NCI-H524 treated with DMSO at 0.1 percent for 48 hours (cell line): ENCODE measurements at places on chromosomes 4 and X.

DNA sequence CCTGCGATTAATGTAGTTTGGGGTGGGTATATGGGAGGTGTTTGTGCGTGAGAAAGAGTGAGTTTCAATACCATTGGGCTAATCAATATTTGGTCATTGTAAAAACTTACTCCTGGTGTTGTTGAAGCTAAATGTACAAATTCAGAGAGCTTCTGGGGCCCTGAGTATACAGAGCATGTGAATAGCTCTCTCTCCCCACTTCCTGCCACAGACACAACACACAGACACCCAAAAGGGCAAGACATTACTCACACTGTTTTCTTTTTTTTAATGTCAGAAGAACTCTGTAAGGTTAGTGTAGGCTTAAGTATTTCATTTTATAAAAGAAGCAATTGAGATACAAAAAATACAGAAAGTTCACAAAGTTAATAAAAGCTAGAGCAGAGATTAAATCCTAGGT is 151.3 kb upstream of the KCNIP4 start:
- DNase-seq, result no peak

DNA sequence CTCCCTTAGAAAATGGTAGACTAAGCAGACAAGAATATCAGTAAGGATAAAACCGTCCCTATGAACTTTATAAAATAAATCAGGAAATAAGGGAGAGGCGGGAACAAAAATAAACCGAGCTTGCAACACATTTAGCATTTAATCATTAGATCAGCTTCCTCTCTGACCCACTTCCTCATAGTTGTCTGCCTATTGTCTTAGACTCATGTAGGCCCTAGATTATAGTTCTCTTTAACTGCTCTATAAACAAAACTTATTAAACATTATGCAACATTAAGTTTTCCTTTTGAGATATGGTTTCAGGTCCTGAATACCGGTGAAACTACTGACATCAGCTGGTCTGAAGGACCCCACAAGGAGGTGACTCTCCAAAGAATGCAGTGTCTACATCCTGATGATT is 15.8 kb upstream of the SRD5A3 start:
- no peak for DNase-seq

- DNase-seq, result peak; percentile 8
Measured at GRCh38 chr4:40749717-40750460, at the start of gene NSUN7. Gene NSUN7 (plus strand): TSS chr4:40749955. CDS start chr4:40750694, 739 bp downstream.

DNA sequence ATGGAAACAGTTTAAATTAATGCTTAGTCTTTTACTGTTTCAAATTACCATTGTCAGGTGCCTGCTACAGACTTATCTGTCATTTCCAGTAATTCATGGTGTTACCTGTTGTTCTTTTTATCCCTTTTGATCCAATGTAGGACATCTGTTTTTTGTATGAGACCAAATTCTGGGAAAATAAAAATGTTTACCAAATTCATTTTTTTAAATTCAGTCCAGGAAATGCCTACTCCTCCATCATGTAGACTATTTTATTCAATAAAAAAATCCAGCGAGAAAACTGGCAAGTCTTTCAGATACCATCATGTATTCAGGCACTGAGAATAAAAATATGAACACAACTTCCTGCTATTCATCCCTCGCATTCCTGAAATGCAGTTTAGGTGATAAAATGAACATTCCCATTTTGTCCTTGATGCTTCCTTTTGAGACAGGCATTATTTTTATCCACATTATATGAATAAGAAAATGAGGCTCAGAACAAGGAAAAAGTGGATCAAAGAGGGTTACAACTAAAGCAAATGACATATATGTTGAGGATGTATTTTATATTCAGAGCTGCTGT is 584.2 kb downstream of the SPRY1 start:
- no peak for DNase-seq

DNA sequence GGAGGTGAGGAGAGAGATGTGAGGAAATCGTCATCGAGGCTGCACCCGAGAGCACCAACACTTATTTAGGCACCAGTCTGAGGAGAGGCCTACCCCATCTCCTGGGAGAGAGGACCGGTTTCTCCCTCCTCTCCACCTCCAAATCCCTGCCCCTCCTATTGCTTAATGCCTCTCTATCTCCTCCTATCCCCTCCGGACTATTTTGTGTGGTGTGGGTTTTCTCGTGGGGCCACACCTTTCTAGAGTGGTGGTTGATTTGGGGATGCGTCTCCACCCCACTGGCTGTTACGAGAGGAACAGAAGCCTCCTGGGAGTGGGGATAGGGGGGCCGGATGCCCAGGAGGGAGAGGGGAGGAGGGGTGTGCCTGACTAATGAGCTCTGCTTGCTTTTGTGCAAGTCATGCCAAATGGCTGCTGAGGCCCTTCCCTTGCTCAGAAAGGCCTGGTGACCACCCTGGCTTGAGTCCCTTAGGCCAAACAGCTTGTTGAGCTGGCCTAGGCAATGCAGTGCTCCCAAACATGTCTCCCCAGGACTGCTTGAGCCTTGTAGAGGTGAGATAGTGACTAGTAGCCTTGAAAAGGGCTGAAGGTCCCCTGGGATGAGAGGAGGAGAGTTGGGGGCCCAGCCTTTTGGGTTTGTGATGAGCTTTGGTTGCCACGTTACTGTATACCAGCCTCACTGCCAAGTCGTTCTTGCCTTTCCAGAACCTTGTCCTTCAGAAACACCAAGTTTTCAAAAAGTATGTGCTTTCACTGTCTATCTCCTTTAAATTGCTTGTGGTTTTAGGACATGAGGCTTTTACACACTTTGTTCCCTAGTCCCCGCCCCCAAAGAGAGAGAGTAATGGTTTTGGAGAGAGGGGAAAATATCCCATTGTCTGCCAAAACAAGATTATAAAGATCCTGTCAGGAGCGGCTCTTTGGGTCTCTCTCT is 1.2 kb downstream of the MSN start:
- DNase-seq, result no peak

GRCh38 chrX:38175139-38175538 is 45.5 kb downstream of the SRPX start:
- DNase-seq, result peak; percentile 10

DNA sequence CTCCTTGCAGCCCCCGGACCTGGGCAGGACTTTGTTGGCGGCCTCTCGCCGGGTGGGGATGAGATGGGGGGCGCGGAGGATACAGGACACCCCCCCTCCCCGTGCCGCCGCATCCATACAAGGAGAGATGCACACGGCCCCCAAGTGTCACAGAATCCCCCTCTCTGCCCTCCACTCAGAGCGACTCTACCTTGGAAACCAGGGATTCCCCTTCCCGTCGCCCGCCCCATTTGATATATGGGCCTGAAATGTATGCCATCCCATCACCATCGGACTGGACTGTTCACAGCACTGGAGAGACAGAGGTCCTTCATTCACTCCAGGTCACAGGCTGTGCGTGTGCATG is 426 bp downstream of the PORCN start:
- DNase-seq, result no peak

GRCh38 chr4:33073811-33074210 is 2353.6 kb downstream of the PCDH7 start:
- no peak for DNase-seq

GRCh38 chrX:10022580-10023245 is 55.6 kb downstream of the CLDN34 start:
- DNase-seq, result no peak

GRCh38 chr4:13933191-13933590 is 305.7 kb upstream of the BOD1L1 start:
- no peak for DNase-seq

GRCh38 chr4:185933078-185933581 is 121.1 kb upstream of the SORBS2 start:
- DNase-seq, result no peak

- DNase-seq, result no peak
Measured at GRCh38 chr4:142671516-142671915, 174.6 kb downstream of the INPP4B start.

DNA sequence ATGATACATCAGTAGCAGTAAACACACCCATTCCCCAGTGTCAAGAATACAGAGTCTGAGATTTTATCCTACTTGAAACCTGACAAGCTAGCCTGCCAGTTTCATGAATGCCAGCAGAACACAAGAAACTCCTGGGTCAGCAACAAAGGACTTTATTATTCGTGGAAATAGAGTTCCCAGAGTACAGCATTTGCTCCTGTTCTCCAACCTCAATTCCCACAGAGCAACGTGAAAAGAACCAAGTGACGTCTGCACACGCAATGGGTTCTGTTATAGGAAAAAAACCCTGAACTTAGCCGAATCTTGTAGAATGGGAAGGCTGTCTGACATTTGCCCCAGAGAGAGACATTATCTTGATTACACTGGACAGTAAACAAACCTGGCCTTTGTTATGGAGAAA is 23.3 kb upstream of the INTU start:
- DNase-seq, result no peak

- DNase-seq, result no peak
Measured at GRCh38 chrX:134682081-134682480, 23.8 kb upstream of the PLAC1 start.

DNA sequence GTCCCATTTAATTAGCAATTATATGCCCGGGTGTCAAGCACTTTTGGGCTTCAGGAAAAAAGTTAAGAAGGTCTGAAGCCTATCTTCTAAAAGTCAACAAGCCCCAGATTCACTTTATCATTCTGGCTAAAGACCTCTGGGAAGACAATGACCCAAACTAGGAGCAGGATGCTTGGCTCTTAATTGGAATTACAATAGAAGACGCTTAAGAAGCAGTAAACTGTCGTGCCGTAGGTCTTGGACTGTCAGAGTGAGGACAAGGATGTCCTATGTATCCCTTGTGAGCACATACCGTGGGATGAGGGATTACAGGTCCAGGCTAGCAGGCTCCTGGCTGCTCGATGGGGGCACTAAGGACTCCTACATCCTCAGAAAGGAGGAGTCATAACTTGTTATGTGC is 3.2 kb upstream of the ARHGAP36 start:
- no peak for DNase-seq

- DNase-seq, result no peak
Measured at GRCh38 chrX:25544641-25545040, 528.9 kb upstream of the ARX start.

- DNase-seq, result no peak
Measured at GRCh38 chrX:102975016-102975415, 37.9 kb downstream of the RAB40AL start.

GRCh38 chrX:39688576-39689375 is 409.0 kb downstream of the BCOR start:
- no peak for DNase-seq

GRCh38 chr4:61877893-61878292 is 677.8 kb downstream of the ADGRL3 start:
- no peak for DNase-seq

GRCh38 chr4:142281999-142282398 is 564.1 kb downstream of the INPP4B start:
- DNase-seq, result no peak

GRCh38 chr4:175071123-175071522 is 153.0 kb downstream of the ADAM29 start:
- DNase-seq, result no peak

- DNase-seq, result no peak
Measured at GRCh38 chr4:6419452-6420028, 52.9 kb downstream of the PPP2R2C start.

DNA sequence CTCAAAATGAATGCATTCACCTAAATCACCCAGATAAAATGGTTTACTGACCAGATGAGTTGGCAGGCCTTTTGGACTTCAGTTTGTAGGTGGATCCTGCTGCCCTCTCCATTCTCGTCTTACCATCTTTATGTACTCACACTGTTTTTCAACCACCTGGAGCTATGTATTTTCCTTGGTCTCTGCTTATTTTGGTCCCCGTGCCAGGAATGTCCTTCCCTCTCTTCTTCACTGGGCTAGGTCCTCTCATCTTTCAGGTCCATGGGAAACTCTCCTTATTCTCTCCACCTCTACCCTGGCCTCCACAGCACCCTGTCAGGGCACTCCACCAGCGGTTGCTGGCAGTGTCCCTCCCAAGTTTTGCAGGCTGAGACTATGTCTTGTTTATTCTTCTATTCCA is 2.6 kb downstream of the GPRIN3 start:
- no peak for DNase-seq

DNA sequence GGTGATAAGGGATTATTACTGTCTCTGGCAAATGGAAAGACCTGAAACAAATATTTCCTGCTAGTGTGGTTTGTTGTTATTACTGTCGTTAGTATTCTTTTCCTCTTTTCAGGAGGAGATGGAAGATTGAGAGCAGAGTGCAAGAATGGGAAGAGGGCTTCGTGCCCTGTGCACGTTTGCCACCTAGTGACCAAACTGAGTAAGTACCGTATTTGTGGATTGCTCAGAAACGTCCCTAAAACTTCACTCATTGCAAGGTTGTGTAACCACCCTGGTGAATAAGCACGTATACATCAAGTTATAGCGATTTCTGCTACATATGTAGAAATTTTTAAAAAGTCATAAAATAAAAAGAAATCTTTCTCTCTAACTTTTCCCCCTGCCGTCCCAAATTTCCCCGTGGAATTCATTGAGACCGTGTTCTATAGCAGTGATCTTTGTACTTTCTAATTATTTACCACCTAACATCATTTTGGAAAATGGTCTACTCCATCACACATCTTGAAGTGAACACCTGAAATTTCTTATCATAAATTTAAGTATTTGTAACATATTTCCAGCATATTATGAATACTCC is 24.3 kb downstream of the LINC00632 start:
- peak; percentile 6 for DNase-seq

- DNase-seq, result no peak
Measured at GRCh38 chr4:133565379-133565778, 416.3 kb downstream of the PCDH10 start.

DNA sequence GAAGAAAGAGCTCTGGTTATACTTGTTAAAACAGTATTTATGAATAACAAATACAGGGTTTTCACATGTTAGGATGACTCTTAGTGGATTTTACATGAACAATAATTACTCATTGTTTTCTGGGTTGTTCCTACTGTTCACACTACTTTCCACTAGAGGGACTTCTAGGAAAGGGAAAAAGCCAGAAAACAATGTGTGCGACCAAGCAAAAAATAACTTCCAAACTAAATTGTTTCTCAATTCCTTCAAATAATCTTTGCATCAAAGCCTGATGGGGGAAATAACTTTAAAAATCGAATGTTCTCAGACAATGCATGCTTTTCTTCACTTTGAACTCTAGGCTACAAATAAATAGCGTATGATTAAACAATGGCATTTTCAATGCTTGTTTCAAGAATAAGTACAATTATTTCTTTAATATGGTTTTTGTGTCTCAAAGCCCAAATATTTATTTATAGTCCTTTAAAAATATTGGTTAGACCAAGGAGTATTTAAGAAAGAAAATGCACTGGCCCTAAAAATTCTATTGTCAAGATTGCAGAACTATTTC is 72.1 kb upstream of the ETNPPL start:
- no peak for DNase-seq

DNA sequence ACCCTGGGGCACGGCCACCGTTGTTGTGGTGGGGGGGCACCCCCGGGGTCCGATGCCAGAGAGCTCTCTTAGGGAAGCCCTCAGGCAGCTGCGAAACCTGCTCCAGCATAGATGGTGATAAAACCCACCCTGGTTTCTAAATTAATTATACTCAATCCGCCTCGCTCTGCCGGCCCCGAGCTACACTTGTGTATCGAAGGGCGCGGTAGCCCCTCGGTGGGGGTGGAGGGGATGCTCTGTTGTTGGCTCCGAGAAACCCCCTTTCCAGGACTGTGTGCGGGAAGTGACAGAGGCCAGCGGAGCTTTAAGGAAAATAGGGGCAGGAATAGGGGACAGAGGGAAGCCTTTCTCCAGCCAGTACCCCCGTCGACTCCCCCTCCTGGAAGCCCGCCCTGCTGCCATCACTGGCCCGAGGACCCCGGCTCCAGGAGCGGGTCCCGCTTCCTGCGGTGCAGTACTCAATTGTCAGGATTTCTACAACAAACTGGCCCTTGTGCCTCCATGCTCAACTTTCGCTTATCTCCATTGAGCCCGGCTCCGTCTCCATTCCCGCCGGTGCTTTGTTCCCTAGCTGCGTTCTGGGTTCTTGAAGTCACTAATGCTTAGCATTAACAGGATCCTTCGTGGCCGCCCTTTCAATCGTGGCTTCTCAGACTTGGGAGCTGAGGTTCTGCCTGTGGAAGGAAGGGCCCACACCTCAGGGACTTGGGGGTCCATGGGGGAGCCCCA is 408.2 kb downstream of the BCOR start:
- DNase-seq, result no peak
